Adrenal gland (tissue), 19 donors: ENCODE measurements at places on chromosomes 6 and 20. TPM values are rescaled to one million over a fixed set of nuclear protein-coding genes. Genes with fewer than 3 reads are reported as not detected.

DNA sequence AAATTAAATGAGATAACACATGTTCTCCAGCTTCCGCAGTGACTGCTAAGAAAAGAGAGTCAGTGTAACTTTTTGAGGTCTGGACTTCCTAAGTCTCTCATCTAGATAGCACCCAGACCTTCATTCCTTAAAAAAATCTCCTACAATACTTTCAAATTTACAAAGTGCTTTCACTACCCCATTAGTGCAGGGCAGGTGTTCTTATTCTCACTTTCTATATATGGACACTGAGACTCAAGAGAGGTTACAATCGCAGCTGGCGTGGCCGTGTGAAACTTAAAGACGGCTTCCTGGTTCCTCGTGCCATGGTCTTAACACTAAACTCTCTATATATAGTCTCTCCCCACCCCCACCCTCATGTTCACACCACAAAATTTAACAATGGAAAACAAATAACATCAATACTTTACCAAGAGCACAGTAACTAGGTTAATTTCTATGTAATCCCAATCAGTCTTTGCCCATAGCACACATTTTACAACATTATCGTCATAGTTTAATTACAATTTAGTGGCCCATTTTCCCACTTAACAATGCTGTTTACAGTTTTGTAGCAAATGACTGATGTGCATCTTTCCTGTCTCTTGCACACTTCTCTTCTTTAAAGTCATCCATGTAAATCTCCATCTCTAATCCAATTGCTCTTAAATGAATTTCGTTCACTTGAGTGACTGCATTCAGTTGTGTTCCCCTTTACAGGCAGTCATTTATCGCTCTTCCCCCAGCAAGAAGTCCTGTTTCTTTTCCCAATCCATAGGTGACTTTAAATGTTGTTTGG lies 78.8 kb upstream of the ARID1B start:
- H3K4me3 ChIP-seq = no peak overlapping the region
- no peaks in the 10 kb centered on the region for H3K36me3 ChIP-seq
- no peak overlapping the region for H3K27ac ChIP-seq
- no peaks in the 10 kb centered on the region for H3K4me1 ChIP-seq
- no peak for DNase-seq
- no peaks in the 10 kb centered on the region for H3K27me3 ChIP-seq

GRCh38 chr20:56439771-56440291 lies 27.8 kb downstream of the CASS4 start:
- no peaks in the 10 kb centered on the region for H3K36me3 ChIP-seq
- no peaks in the 10 kb centered on the region for H3K27me3 ChIP-seq
- no peaks in the 10 kb centered on the region for H3K4me1 ChIP-seq
- no peak for DNase-seq
- H3K4me3 ChIP-seq = no peak overlapping the region

GRCh38 chr6:19303383-19303782 lies 533.8 kb upstream of the ID4 start:
- H3K4me3 ChIP-seq = no peak overlapping the region
- DNase-seq = no peak
- H3K36me3 ChIP-seq = no peaks in the 10 kb centered on the region
- H3K27ac ChIP-seq = no peak overlapping the region

- H3K27me3 ChIP-seq = no peaks in the 10 kb centered on the region
- H3K4me1 ChIP-seq = peaks cover 14% of the 10 kb centered on the region
- no peaks in the 10 kb centered on the region for H3K36me3 ChIP-seq
- no peak for DNase-seq
- no peak overlapping the region for H3K27ac ChIP-seq
Measured at GRCh38 chr6:20217891-20218290, 5.6 kb upstream of the MBOAT1 start.

The RNF182 gene
- 0.55 TPM for total RNA-seq

DNA sequence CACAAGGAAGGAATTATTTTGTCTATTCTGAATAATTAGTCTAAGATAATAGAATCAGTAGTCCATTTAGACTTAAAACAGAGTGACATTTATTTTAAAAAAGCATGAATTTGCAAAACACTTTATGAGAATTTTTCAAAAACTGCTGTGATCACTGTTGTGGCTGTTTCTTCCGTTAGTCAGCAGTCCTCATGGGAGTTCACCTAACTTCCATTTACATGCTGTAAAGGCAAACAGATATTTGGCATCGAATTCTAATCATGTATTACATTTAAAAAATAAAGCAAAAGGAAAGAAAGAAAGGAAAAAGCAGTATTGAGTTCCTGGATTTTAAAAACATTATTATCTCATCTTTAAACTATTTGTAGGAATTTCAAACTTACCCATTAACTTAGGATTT lies 111.8 kb downstream of the MTHFD1L start:
- no peaks in the 10 kb centered on the region for H3K36me3 ChIP-seq
- DNase-seq = no peak
- H3K27ac ChIP-seq = no peak overlapping the region
- no peaks in the 10 kb centered on the region for H3K4me1 ChIP-seq
- no peaks in the 10 kb centered on the region for H3K27me3 ChIP-seq

GRCh38 chr6:158789115-158789917 lies 29.9 kb downstream of the EZR start:
- H3K4me1 ChIP-seq = no peaks in the 10 kb centered on the region
- no peak overlapping the region for H3K4me3 ChIP-seq
- no peaks in the 10 kb centered on the region for H3K27me3 ChIP-seq
- DNase-seq = peak; percentile 20

The RIPOR3 gene
- total RNA-seq = 28.4 TPM

DNA sequence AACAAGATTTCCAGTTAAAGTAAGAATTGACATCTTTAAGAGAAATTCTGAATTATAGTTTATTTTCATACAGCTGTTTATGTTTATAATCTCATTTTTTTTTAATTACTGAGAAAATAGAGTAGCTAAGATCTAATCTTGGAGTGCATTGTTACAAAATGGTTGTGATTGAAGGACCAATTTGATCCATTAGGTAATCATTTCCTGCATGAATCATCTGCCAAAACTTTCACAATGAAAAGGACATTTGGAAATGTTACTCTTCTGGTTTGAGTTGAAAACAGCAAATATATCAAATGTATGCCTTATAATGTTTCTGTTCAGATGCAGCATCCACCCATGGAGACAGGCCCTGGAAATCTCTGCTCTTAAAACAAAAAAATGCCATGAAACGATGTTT lies 19.0 kb downstream of the TUBB2A start:
- no peaks in the 10 kb centered on the region for H3K4me1 ChIP-seq
- H3K4me3 ChIP-seq = no peak overlapping the region
- DNase-seq = no peak
- no peaks in the 10 kb centered on the region for H3K27me3 ChIP-seq

DNA sequence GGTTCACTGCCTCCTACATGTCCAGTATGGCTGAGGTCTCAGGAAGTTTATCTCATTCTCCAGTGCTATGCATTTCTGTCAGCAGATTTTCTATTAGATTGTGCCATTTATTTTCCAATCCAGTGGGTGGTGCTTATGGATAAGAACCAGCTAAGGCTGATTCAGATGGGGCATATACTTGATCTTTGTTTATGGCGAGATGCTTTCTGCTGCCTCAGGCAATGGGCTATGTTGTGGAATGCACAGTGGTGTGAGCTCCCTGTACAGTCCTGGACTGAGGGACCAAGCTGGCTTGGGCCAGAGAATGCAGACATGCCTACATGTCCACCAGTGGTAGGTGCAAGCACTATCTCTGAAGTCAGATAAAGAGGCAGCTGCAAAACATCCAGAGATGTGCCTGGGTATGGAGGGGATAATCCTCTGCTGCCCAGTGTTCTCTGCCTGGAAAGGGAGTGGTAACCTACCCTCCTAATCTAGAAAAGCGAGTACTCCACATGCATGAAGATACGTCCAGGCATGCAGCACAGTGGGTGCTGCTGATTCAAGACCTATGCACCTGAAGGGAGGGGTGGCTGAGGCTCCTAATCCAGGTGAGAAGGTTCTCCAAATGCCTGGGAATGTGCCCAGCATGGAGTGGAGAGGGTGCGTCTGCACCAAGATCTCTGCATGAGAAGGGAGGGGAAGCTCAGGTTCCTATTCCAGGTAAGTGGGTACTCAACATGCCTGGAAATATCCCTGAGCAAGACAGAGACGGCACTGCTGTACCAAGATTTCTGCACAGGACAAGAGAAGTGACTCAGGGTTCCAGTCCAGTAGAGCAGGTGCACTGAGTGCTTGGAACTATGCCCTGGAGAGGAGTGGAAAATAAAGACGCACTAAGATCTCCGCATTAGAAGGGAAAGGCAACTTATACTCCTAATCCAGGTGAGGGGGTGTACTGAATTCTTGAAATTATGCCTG lies 9.4 kb downstream of the CST4 start:
- no peak overlapping the region for H3K4me3 ChIP-seq
- H3K4me1 ChIP-seq = no peaks in the 10 kb centered on the region
- no peak overlapping the region for H3K27ac ChIP-seq
- no peak for DNase-seq
- H3K36me3 ChIP-seq = no peaks in the 10 kb centered on the region

GRCh38 chr6:109460161-109460829 lies 4.7 kb upstream of the MICAL1 start:
- peaks cover 11% of the 10 kb centered on the region for H3K4me1 ChIP-seq
- no peaks in the 10 kb centered on the region for H3K27me3 ChIP-seq
- H3K36me3 ChIP-seq = peaks cover 8% of the 10 kb centered on the region

DNA sequence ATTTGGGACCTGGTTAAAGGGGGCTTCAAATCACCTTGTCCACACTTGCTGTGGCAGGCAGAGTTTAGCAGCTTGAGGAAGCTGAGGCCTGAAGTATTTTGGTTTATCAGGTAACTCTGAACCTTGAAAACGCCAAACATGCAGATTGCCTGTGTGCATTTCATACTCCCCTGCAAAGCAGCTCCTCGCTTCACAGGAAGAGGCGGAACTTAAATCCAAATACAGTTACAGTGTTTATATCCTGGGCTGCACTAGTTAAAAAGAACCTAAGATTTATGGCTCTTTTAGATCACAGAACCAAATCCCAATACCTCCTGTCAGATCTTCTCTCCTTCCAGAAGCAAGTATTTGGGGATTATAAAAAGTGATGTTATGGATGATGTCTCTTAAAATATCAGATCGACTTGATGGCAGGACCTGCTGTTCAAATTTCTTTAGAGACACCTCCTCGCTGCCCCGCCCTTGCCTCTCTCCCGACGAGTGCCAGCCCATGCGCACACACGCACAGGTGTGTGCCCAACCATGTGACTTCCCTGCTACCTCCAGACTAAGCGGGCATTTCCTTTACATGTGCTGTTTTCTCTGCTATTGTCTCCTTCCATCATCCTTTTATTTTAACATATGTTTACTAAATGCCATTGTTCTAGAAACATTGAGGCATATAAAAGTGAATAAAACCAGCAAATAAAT lies 224.6 kb upstream of the FOXQ1 start:
- no peaks in the 10 kb centered on the region for H3K4me1 ChIP-seq
- no peak overlapping the region for H3K4me3 ChIP-seq
- H3K27ac ChIP-seq = no peak overlapping the region
- no peaks in the 10 kb centered on the region for H3K36me3 ChIP-seq
- no peak for DNase-seq

The IP6K3 gene
- 0.06 TPM for total RNA-seq

DNA sequence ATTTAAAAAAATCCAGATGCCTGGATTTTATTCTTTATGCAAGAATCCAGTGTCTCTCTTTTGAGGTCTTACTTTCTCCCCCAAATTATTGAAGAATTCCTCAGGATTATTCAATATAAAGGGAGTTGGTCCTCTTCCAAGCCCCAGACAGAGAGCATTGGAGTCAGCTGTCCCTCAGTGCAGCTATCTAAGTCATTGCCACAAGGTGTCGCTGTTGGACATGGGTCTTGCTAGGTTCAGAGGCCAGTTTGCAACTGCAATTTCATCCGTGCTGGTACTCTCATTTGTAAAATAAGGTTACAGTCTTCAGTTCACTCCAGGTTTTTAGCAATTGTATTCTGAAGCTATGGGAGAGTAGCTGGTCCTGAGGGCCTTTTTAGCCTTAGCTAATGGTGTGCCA lies 27.8 kb downstream of the CCN2 start:
- H3K4me1 ChIP-seq = no peaks in the 10 kb centered on the region
- no peak overlapping the region for H3K27ac ChIP-seq
- DNase-seq = peak; percentile 49
- no peak overlapping the region for H3K4me3 ChIP-seq
- no peaks in the 10 kb centered on the region for H3K36me3 ChIP-seq

- no peak overlapping the region for H3K4me3 ChIP-seq
- H3K27me3 ChIP-seq = peaks cover 2% of the 10 kb centered on the region
- no peaks in the 10 kb centered on the region for H3K4me1 ChIP-seq
Measured at GRCh38 chr6:150156460-150156859, 13.6 kb downstream of the PPP1R14C start.

The APOBEC2 gene
- total RNA-seq = not detected
